ENCODE measurements at places on chromosomes 12 and 14.

- no peak for DNase-seq
Observed at GRCh38 chr14:52790756-52791222, 618 bp downstream of the GNPNAT1 start.

- no peak for DNase-seq
Observed at GRCh38 chr12:65929641-65930040, 105.4 kb downstream of the HMGA2 start.

GRCh38 chr14:35161231-35161630, 38.9 kb downstream of the PRORP start:
- DNase-seq, result peak; percentile 2

- DNase-seq, result peak; percentile 12
Observed at GRCh38 chr12:111093428-111094142, 173.2 kb upstream of the MYL2 start.

- DNase-seq, result peak; percentile 76
Observed at GRCh38 chr14:106556665-106557289, 1030.4 kb downstream of the TMEM121 start.

DNA sequence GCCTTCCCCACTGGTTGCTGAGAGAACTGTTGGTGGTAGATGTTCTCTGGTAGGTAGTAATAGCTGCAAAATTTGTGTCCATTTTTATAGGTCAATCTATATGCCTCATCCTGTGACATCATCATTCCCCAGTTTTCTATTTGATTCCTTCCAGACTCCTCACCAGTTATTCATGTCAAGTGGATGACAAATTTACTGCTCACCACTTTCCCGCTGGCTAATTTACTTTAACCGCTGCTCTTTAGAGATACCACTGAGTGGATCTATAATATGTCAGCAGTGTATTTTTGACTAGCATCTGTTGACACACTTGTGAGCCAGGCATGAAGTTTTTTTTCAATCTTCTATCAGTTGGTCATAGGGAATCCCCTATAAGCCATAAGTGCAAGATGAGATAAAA, 24.6 kb downstream of the GPR65 start:
- peak; percentile 27 for DNase-seq

- DNase-seq, result no peak
Observed at GRCh38 chr12:11774821-11775220, 125.3 kb downstream of the ETV6 start.

DNA sequence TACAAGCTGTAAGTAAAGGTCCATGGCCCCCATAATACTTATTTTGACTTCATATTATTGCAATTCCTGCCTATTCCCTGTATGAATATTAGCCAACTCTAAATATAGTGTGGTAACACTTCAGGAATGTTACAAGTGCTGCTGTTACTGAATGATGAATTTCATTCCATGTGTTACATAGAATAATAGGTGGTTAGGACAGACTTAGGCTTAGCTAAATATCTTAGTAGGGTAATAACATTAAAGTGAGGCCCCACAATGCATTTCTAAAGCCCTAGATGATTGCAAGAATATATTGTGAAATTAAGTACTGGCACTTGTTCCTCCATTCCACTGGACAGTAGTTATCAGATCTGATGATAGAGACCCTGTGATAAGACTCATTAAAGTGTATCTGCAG, 182.7 kb downstream of the PCNX1 start:
- DNase-seq, result no peak

DNA sequence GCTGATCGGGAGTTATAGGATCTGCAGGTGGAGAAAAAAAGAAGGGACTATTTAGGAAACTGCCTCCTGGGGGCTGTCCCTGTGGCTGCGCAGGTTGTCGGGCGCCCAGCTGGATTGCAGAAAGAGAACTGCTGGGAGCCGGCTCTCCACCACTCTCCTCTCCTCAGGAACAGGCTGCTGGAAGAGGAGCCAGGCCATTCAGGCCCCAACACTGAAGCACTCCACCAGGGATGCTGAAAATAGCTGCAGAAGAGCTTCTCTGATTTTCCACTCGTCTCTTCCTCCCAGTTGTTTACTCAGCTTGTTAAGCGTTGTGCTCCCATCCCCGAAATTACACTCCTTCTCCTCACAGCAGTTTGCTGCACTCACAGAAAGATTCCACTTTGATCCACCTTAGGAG, 347.3 kb downstream of the GLT1D1 start:
- no peak for DNase-seq

- DNase-seq, result no peak
Observed at GRCh38 chr14:93903342-93904184, 23.6 kb upstream of the FAM181A start.

DNA sequence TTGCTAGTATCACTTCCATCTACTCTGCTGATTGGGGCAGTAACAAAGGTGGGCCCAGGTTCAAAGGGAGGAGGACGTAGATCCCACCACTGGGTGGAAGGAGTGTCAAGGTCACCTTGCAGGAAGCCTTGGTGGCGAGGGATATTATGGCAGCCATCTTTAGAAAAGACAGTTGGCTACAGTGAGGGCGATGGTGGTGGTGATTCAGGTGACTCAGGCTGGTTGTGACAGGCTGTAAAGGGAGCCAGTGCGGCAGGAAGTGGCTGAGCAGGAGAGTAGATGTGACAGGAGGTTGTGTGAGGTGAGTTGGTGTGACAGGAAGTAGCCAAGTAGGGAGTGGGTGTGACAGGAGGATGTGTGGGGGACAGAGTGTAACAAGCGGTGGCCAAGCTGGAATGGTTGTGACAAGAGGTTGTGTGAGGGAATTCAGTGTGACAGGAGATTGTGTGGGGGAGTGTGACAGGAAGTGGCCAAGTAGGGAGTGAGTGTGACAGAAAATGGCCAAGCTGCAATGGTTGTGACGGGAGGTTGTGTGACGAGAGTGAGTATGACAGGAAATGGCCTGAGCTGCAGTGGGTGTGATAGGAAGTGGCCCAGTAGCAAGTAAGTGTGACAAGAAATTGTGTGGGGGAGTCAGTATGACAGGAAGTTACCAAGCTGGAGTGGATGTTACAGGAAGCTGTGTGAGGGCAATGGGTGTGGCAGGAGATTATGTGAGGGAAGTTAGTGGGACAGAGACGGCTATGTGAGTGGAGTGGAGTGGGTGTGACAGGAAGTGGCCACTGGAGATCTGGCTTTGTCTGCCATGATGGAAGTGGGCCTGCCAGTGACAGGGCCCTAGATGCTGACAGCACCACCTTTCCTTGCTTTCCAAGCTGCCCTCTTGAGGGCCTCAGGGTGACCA, 136.5 kb upstream of the MYL2 start:
- DNase-seq, result peak; percentile 81

DNA sequence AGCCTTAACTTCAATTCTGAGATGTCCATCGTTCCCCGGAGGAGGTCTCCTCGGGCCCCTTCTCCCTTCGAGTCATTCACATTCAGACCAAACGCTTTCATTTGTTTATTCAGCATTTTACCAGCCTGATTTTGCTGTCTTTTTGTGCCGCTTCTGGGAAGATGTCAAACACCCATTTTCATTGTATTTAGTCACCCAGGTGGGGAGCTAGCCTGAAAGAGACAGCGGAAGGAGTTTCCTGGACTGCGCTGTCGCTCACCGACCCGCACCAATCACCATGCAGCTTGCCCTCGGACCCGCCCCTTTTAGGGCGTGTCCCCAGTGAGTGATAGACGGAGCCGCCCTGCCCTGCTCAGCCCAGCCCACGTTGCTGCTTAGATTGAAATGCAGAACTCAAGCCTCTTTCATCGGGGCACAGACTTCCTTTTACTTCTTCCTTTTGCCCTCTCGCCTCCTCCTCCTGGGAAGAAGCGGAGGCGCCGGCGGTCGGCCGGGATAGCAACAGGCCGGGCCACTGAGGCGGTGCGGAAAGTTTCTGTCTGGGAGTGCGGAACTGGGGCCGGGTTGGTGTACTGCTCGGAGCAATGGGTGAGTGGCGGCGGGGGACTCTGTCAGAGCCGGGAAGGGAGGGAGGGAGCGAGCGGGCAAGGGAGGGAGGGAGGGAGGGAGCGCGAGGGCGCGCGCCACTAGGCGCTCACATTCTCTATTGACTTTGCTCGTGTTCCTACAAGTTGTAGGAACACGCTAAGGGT, at the start of gene PAX9:
Gene PAX9, plus strand, starts transcription at position 355 of the 752 bp plus-strand sequence. Its CDS starts 230 bp downstream, at position 585.
- peak; percentile 57 for DNase-seq

DNA sequence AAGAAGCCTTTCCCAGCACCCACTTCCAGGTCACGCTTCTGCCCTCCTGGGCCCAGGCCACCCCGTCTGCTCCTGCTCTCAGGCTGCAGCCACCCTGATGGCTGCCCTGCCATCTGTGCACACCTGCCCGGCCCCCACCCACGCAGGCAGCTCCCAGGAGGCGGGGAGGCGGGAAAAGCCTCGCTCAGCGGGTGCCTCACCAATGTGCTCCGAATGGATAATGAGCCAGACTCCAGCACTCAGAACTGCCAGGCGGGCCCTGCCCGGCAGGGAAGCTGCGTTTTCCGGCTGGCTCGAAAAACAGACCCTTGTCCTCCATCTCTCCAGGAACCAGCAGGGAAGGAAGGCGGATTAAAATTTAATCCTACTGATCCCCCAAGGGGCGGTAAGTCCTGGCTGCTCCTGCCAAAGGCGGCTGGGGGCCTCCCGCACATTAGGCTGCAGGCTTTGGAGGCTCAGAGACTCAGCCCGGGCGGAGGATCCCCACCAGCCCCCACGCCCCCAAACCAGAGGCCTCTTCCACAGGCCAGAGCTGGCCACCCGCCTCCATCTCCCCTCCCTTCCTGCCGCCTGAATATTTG, 104.0 kb downstream of the NCOR2 start:
- no peak for DNase-seq

DNA sequence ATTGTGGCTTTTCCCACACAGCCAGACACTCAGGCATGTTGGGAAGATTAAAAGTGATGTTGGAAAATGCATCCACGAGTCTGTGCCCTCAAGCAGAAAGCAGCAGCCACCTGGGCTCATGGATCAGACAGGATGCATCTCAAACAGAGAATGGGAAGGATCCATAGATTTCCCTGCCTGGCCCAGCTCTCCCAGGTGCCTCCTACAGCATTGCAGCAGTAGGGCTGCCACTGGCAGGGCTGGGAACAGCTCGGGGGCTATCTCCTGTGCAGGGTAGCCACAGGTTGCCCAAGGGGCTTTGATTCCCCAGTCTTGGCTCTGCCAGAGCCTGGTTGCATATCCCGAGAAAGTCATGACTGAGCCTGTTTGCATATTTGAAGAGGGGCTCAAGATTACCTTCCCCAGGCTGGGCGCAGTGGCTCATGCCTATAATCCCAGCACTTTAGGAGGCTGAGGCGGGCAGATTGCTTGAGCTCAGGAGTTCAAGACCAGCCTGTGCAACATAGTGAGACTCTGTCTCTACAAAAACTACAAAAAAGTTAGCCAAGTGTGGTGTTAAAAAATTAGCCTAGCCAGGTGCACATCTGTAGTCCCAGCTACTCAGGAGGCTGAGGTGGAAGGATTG, 19.5 kb downstream of the C14orf132 start:
- DNase-seq, result no peak

DNA sequence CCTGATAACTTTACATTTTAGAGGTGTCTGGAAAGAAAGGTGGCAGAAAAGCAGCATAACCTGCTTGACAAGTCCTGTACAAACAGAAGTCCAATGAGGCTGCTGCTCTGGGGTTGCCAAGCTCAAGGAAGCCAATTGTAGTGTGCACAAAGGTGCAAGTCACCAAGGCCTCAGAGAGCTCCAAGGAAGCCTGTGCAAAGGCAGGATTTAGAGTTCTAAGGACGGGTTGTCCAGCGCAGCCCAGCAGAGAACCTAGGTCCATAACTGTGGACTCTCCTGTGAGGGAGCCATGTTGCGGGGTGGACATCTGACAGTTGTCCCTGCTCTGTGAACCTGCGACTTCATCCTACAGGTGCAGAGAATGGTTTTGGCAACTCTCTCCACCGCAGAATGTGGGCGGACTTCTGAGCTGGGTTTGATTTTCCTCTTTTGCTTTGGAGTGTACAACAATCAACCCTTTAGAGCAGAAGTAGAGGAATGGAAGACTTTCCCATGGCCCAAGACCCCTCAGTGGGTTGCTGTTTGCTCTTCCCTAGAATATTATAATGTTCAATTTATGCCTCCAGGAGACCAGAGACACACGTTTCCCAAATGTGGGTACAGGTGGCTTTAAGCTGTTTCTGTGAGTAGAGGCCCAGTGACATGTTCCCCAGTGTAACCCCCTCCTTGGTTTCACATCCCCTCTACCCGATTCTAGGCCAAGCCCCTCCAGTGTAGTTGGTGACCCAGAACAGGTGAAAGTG, 81.0 kb downstream of the ETV6 start:
- DNase-seq, result no peak

DNA sequence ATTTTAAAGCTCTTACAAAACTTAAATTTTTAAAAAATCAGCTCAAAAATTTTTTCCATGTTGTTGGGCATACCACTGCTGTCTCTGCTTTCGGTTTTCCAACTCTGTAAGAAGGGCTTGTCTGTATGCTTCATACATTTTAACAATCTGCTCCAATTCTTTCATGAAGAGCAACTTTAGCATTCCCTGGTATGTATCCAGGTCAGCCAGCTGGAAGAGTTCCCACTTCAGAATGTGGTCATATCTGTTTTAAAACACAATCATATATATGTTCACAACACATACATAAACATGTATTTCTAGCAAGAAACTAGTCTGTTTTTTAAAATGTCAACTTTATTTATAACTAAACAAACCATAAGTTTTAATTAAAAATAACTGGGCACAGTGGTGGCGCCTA, 33.0 kb downstream of the SAV1 start:
- DNase-seq, result no peak

- DNase-seq, result no peak
Observed at GRCh38 chr14:63644741-63645140, 3.1 kb upstream of the WDR89 start.

- DNase-seq, result no peak
Observed at GRCh38 chr12:86134561-86134960, 121.6 kb downstream of the MGAT4C start.

DNA sequence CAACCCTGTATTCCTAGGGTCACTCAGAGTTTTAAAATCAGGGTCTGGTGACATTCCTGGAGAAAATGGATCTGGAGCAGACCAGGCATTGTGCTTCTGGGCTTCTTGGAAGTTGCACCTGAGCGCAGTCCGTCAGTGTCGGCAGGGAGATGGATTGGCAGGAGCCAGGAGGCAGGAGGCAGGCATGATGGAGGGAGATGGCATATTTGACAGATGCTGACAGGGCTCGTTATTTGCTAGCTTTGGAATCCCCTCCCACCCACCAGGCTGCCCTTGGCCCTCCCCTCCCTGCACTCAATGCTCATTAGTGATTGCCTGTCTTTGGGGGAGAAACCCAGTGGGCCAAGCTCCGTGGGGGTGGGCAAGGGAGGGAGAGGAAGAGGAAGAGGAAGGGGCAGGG, 4.7 kb downstream of the CISTR start:
- no peak for DNase-seq

- DNase-seq, result peak; percentile 44
Observed at GRCh38 chr12:122836027-122836921, 1.0 kb downstream of the HIP1R start.

DNA sequence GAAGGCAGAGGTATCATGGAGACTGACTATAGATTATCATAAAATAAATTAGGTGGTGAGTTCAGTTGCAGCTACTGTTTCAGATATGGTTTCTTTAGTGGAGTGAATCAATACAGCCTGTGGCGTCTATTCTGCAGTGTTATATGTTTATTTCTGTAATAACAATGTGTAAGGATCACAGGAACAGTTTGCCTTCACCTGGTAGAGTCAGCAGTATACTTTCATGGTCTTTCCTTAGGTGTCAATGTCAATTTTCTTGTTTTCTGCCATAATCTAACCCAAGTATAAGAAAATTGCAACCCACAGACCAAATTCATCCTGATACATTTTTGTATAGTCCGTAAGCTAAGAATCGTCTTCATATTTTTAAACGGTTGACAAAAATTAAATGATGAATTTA, 140.4 kb upstream of the ATF7IP start:
- no peak for DNase-seq

All from stimulated activated CD4-positive, alpha-beta T cell treated with anti-CD3 and anti-CD28 coated beads, Interleukin-1b, Interleukin-23, amount 100 ng/mL, for 48 hours (primary cell).